ENCODE measurements at places on chromosomes 16 and 17. TPM values are rescaled to one million over a fixed set of nuclear protein-coding genes. Genes with fewer than 3 reads are reported as not detected.

The PYY gene
- not detected for total RNA-seq

The CD300E gene
- total RNA-seq: 0.73 TPM

- no peak for DNase-seq
- H3K36me3 ChIP-seq: no peaks in the 10 kb centered on the region
- H3K4me1 ChIP-seq: no peaks in the 10 kb centered on the region
These were observed 130.8 kb downstream of the CA10 start for GRCh38 chr17:52027620-52028295.

- peaks cover 39% of the 10 kb centered on the region for H3K4me1 ChIP-seq
- no peak overlapping the region for H3K4me3 ChIP-seq
- H3K27ac ChIP-seq: peak overlapping the region; percentile 8
- no peaks in the 10 kb centered on the region for H3K27me3 ChIP-seq
These were observed 36.1 kb downstream of the GINS2 start for GRCh38 chr16:85652431-85653221.

The HEATR9 gene
- total RNA-seq: not detected

The CNGB1 gene
- total RNA-seq: 18.0 TPM

GRCh38 chr16:58418026-58418425, 25.8 kb downstream of the GINS3 start:
- no peaks in the 10 kb centered on the region for H3K4me1 ChIP-seq
- H3K36me3 ChIP-seq: no peaks in the 10 kb centered on the region
- H3K27me3 ChIP-seq: no peaks in the 10 kb centered on the region
- DNase-seq: no peak
- no peak overlapping the region for H3K4me3 ChIP-seq
- no peak overlapping the region for H3K27ac ChIP-seq

DNA sequence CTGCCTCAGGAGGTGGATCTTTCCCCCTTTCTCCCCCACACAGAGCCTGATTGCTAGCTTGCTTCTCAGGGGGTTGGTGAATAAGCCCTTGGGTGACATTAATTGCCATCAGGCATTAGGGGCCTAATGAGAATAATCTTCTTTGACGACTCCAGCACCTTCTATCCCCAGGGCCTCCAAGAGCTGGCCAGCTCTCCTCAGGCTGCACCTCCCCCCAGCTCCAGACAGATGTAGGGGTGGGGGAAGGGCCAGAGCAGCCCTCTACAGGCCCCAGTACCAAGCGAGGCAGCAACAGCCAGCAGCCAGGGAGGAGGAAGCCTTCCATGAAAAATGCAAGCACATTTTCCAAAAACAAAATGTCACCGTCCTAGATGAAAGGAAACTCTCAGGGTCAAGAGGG, 1.4 kb upstream of the TMEM132E start:
- peaks cover 26% of the 10 kb centered on the region for H3K27me3 ChIP-seq
- peaks cover 40% of the 10 kb centered on the region for H3K4me1 ChIP-seq
- no peak overlapping the region for H3K27ac ChIP-seq
- DNase-seq: no peak

The RRAD gene
- 1.0 TPM for total RNA-seq

DNA sequence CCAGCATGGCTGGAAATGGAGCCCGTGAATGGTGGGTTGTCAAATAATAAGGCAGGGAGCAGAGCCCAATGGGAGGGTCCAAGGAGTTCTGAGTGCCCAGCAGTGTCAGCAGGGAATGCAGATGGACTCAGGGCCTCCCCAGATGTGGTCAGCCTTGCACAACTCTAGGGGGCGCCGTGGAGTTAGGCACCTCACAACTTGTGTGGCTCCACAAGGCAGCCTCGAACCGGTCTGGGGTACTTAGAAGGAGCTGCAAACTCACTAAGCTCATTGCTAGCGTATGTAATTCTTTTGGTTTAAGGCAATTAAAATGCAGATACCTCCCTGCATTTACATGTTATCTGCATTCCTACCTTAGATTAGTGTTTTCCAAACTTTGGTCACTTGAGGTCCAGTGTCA, 18.1 kb downstream of the IRF8 start:
- DNase-seq: no peak
- peaks cover 34% of the 10 kb centered on the region for H3K36me3 ChIP-seq
- H3K4me3 ChIP-seq: no peak overlapping the region
- peaks cover 22% of the 10 kb centered on the region for H3K4me1 ChIP-seq
- no peak overlapping the region for H3K27ac ChIP-seq

GRCh38 chr17:65545705-65546523, 15.5 kb downstream of the AXIN2 start:
- H3K27ac ChIP-seq: peak overlapping the region; percentile 72
- peaks cover 47% of the 10 kb centered on the region for H3K4me1 ChIP-seq
- no peak for DNase-seq
- H3K27me3 ChIP-seq: no peaks in the 10 kb centered on the region

The GNG13 gene
- total RNA-seq: not detected

GRCh38 chr16:68995011-68995504, 110.4 kb upstream of the HAS3 start:
- H3K27ac ChIP-seq: peak overlapping the region; percentile 58
- no peaks in the 10 kb centered on the region for H3K4me1 ChIP-seq
- H3K4me3 ChIP-seq: no peak overlapping the region
- H3K36me3 ChIP-seq: no peaks in the 10 kb centered on the region

GRCh38 chr17:10875430-10875851, 37.6 kb upstream of the PIRT start:
- no peaks in the 10 kb centered on the region for H3K36me3 ChIP-seq
- no peak overlapping the region for H3K27ac ChIP-seq
- H3K4me1 ChIP-seq: no peaks in the 10 kb centered on the region
- DNase-seq: peak; percentile 67

The ZNF821 gene
- total RNA-seq: 7.5 TPM

The CEMP1 gene
- not detected for total RNA-seq

The KRT24 gene
- total RNA-seq: not detected

GRCh38 chr16:3131755-3132377, 3.0 kb upstream of the ZNF213 start:
- H3K36me3 ChIP-seq: no peaks in the 10 kb centered on the region
- peaks cover 41% of the 10 kb centered on the region for H3K4me1 ChIP-seq
- H3K27ac ChIP-seq: no peak overlapping the region

GRCh38 chr17:69651921-69652320, 237.4 kb downstream of the MAP2K6 start:
- no peak overlapping the region for H3K27ac ChIP-seq
- no peaks in the 10 kb centered on the region for H3K4me1 ChIP-seq
- H3K36me3 ChIP-seq: no peaks in the 10 kb centered on the region

The FBXO39 gene
- not detected for total RNA-seq

DNA sequence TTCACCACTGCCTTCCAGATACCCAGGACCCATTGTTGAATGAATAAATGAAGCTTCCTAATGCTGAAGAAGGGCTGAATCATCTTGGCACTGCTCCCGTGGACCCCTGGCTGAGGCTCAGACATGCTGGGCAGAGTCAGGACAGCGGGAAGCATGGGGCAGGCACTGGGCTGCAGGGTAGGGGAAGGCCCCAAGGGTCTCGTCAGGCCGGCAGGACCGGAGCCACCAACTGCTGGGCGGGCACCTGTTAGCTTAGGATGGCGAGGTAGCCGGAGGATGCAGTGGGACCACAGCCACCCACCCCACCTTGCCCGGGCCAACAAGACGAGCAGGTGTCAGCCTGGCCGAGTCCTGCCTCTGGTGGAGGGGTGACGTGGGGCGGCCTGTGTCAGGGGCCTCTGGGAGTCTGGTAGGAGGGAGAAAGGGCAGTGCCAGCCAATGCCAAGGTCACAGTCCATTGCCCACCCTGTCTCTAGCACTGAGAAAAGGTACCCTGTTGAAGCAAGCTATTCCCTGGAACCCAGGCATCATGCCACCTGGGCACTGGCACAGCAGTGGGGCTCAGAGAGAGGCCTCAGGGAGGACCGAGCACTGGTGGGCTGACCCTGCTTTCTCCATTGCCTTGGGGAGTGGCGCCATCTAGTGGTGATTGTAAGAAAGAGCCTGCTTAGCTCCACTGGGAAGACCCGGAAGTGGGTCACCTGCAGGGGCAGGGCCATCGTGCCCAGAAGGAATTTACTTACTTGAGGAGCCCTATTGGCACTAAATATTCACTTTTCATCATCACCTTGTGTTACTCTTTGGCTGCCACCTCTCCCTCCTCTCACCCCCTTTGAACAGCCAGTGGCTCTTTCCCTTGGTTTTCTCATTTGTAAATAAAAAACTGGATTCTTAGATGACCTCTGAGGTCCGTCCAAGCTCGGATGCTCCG, 3.0 kb upstream of the DLX3 start:
- no peak overlapping the region for H3K27ac ChIP-seq
- H3K4me3 ChIP-seq: no peak overlapping the region
- peaks cover 98% of the 10 kb centered on the region for H3K27me3 ChIP-seq
- peak; percentile 79 for DNase-seq

- no peak overlapping the region for H3K4me3 ChIP-seq
- peaks cover 47% of the 10 kb centered on the region for H3K27me3 ChIP-seq
- no peak overlapping the region for H3K27ac ChIP-seq
- no peaks in the 10 kb centered on the region for H3K36me3 ChIP-seq
These were observed 210.7 kb upstream of the NLRP1 start for GRCh38 chr17:5794881-5795506.

DNA sequence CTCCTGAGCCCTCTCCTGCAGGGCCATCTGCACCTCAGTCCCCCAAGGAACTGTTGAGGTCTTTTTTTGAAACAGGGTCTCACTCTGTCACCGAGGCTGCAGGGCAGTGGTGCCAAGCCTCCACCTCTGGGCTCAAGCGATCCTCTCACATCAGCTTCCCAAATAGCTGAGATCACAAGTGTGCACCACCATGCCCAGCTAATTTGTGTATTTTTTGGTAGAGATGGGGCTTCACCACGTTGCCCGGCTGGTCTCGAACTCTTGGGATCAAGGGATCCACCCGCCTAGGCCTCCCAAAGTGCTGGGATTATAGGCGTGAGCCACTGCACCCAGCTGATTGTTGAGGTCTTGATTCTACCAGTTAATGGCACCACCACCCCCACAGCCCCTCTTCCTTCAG, 27.9 kb upstream of the ENDOV start:
- peaks cover 88% of the 10 kb centered on the region for H3K36me3 ChIP-seq
- no peak for DNase-seq
- H3K27ac ChIP-seq: no peak overlapping the region
- H3K4me1 ChIP-seq: no peaks in the 10 kb centered on the region

DNA sequence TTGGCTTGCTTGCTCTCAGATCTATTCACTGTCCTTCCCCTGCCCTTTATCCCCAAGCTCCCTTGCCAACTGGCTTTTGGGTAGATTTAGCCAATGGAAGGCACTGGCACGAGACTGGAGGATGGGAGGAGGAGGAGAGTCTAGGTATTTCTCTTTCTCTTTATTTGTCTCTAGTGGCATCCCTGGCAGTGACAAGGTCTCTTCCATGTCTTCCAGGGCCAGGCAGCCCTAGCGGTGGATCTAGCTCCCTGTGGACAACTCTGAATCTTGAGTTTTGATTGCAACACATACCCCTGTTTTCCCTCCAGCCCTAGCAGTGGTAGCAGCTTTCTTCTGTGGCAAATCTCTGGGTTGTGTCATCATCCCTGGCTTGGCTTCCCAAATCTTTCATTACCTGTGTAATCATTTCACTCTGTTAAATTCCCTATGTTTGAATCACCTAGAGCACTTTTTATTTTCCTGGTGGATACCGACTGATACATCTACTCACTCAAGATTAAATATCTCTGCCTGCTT, 171.1 kb upstream of the IRX6 start:
- no peaks in the 10 kb centered on the region for H3K36me3 ChIP-seq
- no peak overlapping the region for H3K27ac ChIP-seq
- no peaks in the 10 kb centered on the region for H3K4me1 ChIP-seq

- H3K36me3 ChIP-seq: peaks cover 31% of the 10 kb centered on the region
- H3K27ac ChIP-seq: no peak overlapping the region
- no peak overlapping the region for H3K4me3 ChIP-seq
- H3K27me3 ChIP-seq: peaks cover 16% of the 10 kb centered on the region
- DNase-seq: peak; percentile 32
These were observed 5.3 kb downstream of the DOC2A start for GRCh38 chr16:30005341-30006094.

DNA sequence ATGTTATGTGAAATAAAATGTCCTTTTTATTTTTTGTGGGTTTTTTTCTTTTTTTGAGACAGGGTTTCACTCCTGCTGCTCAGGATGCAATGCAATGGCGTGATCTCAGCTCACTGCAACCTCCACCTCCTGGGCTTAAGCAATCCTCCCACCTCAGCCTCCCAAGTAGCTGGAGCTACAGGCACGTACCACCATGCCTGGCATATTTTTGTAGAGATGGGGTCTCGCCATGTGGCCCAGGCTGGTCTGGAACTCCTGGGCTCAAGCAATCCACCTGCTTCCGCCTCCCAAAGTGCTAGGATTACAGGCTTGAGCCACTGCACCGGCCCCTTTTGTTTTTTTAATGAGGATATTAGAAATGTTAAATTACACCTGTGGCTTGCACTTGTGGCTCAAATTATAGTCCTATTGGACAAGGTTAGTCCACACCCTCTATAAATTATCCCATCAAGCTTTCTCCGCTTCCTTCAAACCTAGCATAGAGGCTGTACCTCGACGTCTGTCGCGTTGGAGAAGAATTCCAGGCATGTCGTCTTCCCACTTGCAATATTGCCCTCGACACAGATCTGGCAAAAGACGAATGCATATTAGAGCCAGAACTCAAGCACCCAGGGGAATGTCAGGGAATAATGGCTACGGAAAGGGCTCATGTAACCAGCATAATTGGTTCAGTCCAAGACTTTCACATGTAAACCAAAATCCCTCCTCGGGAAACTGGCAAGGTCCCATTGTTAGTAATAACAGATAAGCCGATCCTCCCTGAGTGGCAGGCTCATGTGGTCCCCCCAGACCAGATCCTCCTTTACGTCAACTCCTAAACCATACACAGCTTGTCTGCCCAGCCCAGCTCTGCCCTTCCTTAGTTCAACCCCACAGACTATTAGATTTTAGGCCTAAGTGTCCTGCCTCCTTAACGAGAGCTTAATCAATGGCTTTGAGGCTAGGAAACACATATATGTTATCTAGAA, 8.2 kb downstream of the TK2 start:
- H3K4me1 ChIP-seq: no peaks in the 10 kb centered on the region
- no peak overlapping the region for H3K4me3 ChIP-seq
- no peaks in the 10 kb centered on the region for H3K27me3 ChIP-seq
- no peak overlapping the region for H3K27ac ChIP-seq
- no peak for DNase-seq

- H3K27me3 ChIP-seq: peaks cover 13% of the 10 kb centered on the region
- no peak overlapping the region for H3K4me3 ChIP-seq
- H3K36me3 ChIP-seq: no peaks in the 10 kb centered on the region
These were observed 152.4 kb downstream of the ZNF423 start for GRCh38 chr16:49703483-49703882.

- H3K27ac ChIP-seq: no peak overlapping the region
- peaks cover 4% of the 10 kb centered on the region for H3K4me1 ChIP-seq
- H3K36me3 ChIP-seq: no peaks in the 10 kb centered on the region
- DNase-seq: no peak
- no peak overlapping the region for H3K4me3 ChIP-seq
- peaks cover 23% of the 10 kb centered on the region for H3K27me3 ChIP-seq
These were observed 103.5 kb downstream of the SYCE1L start for GRCh38 chr16:77302674-77303073.

DNA sequence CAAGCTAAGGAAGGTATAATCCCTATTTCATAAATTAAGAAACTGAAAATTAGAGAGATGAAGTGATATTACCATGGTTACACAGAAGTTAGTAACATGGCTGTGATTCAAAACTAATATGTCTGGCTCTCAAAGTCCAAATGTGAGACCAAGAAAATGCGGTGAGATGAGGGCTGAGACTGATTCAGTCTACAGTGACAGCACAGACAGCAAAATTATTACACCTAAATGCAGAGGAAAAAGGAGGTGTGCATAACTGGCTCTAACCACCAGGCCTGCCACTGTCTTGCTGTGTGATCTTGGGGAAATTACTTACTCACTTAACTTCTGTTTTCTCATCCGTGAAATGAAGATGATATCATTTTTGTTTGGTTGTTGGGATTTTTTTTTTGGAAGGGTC, 270.0 kb upstream of the SOX9 start:
- H3K36me3 ChIP-seq: no peaks in the 10 kb centered on the region
- no peaks in the 10 kb centered on the region for H3K27me3 ChIP-seq
- no peak for DNase-seq
- no peak overlapping the region for H3K4me3 ChIP-seq
- no peaks in the 10 kb centered on the region for H3K4me1 ChIP-seq
- H3K27ac ChIP-seq: no peak overlapping the region

Measured in stomach (tissue), 19 donors.